ENCODE measurements at places on chromosomes 12 and 14. TPM values are rescaled to one million over a fixed set of nuclear protein-coding genes. Genes with fewer than 3 reads are reported as not detected.

DNA sequence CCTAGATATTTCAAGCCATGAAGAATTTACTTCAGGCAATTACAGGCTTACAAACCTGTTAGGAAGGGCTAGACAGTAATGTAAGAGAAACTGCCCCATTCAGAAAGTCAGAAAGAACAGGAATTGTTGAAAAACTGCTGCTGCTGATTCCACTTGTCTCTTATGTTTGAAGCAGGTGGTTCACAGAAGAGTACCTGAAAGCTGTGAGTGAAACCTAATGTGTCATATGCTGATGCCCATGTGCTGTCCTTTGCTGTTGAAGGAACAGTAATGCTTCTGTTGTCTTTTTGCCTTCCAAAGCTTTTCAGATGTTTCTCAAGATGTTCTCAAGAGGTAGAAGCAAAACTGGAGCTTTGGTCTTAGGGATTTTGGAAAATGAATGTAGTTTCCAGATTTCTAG is 39.0 kb downstream of the MNAT1 start:
- no peak for ATAC-seq

DNA sequence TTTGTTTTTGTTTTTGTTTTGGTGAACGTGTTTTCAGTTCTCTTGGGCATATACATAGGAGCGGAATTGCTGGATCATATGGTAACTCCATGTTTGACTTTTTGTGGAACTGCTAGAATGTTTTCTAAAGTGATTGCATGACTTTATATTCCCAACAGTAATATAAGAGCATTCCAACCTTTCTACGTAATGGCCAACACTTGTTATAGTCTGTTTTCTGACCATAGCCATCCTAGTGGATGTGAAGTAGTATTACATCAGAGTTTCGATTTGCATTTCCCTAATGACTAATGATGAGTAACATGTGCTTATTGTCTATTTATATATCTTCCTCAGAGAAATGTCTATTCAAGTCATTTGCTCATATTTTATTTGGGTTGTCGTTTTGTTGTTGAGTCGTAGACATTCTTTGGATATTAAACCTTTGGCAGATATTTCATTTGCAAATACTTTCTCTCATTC is 268.7 kb downstream of the AEBP2 start:
- peak; percentile 62 for ATAC-seq

DNA sequence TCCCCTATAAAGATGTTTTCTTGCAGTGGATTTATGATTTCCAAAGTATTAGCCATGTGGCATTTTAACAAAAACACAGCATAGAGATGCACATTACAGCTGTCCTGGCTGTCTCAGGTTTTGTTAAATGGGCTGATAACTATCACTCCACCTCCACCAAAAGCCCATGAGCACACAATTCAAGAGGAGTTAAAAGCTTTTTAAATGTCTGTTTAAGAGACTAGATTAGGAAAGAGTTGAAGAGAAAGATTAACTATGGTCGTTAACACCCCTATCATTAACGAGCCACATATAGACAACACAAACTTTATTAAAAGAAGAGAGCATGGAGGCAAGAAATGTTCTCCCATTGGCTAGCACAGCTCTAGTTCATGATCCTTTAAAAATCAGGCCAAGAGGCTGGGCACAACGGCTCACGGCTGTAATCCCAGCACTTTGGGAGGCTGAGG is 14.5 kb downstream of the CBX5 start:
- no peak for ATAC-seq

DNA sequence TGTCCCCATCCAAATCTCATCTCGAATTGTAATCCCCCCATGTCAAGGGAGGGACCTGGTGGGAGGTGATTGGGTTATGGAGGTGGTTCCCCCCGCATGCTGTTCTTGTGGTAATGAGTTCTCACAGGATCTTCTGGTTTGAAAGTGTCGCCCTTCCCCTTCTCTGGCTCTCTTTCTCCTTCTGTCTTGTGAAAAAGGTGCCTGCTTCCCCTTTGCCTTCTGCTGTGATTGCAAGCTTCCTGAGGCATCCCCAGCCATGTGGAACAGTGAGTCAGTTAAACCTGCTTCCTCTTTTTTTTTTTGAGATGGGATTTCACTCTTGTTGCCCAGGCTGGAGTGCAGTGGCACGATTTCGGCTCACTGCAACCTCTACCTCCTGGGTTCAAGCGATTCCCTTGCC is 104.0 kb downstream of the CCDC91 start:
- ATAC-seq: no peak

- no peak for ATAC-seq
Measured at GRCh38 chr12:80170915-80171314, 71.6 kb downstream of the OTOGL start.

- no peak for ATAC-seq
Measured at GRCh38 chr12:46470975-46471374, 98.4 kb upstream of the SLC38A2 start.

GRCh38 chr12:95859947-95860850 is 1.4 kb downstream of the SNRPF start:
- ATAC-seq: no peak

Gene DNAJC22
- 0.16 TPM for total RNA-seq

DNA sequence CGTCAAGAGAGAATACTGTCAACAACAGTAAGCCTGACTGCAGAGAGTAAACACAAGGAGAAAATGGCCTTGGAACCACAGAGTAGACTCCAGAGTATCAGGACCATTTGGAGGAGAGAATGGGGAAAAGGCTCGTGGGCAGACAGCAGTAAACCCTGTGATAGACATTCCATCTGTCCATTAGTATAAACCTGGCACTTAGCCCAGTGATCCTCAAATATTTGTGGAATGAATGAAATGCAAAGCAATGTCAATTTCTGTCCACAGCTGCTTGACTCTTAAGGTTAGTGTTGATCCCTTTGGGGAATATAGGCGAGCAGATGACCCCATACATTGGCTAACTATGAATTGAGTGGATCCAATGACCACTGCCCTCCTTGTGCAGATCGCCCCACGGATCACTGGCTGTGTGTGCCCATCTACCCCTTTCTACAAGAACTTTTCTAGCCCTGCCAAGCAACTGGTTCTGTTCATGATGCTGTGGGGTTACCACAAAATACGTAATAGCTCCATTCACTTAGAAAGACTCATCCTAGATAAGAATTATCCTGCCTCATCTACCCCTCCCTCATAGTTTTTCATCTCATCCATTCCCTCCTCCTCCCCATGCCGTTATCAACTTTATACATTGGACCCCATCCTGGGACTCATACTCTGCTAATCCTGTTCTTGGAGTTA is 846.8 kb downstream of the NRXN3 start:
- ATAC-seq: no peak

DNA sequence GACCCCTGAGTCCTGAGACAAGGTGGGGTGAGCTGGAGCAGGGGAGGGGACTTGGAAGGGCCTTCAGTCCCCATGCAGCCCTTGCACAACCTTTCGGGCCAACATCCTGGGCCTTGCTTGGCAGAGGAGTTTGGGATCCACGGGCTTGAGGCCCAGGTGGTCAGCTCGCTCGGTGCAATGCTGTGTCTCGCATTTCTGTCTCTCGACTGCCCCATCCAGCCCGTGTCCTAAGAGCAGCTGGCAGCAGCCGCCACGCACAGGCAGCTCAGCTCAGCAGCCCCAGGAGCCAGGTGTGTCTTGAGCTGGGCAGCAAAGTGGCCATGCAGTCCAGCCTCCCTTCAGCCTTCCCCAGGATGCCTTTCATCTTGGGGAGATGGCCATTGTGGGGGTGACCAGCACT is 10.8 kb downstream of the PACS2 start:
- no peak for ATAC-seq

Gene TAS2R14
- 0.80 TPM for total RNA-seq

GRCh38 chr14:76123426-76124225 is 28.1 kb upstream of the GPATCH2L start:
- ATAC-seq: no peak

GRCh38 chr14:42469637-42470426 is 863.2 kb downstream of the LRFN5 start:
- no peak for ATAC-seq

Gene MAP1LC3B2
- 2.3 TPM for total RNA-seq

DNA sequence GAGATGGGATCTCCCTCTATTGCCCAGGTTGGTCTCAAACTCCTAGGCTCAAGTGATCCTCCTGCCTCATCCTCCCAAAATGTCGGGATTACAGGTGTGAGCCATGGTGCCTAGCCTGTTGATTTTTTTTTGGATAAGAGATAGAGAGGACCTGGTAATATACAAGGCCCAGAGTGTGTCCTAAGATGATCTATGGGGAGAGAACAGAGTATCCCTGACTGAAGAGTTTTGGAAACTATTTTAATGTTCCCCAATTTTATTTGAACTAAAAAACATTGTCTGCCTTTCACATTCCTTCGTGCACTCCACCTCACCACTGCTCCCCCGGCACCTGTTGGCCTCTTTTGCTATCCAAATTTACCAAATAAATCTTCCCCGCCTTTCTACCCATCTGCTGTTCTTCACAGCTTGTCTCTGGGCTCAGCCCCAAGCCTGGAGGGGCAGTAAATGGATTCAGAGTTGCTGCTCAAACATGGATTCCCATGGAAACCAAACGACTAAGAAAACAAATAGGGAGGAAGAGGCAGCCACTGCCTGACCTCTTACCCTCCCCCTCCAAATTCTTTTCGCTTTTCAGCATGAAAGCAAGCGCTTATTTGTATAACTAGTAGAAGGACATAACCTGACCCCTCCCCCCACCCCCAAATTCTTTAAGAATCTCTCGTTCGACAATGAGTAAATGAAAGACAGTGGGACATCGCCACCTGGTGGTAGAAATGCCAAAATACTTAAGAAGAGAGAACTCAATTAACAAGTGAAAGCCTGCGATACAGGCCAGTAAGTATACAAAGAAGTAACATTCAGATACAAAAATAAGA is 22.6 kb downstream of the OR10G3 start:
- peak; percentile 48 for ATAC-seq

DNA sequence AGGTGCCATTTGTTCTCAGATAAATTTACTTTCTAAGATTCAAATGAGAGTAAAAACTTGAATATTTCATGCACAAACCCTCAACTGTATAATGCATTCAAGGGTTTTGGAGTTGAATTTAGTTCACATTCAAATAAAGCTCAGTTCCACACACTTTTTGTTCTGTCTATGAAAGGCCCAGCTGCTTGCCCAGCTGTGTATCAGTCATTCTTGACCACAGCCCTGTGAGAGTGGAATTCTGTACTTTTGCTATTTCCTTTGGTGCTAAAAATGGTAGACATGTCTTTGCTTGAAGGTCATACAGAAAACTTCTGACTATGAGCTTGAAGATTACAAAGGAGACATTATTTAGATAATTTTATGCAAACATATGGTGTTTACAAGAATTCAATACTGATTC is 110.4 kb downstream of the KCNC2 start:
- ATAC-seq: no peak

GRCh38 chr12:31119192-31119802 is 45.6 kb downstream of the DDX11 start:
- ATAC-seq: peak; percentile 46

Gene TMEM233
- not detected for total RNA-seq

DNA sequence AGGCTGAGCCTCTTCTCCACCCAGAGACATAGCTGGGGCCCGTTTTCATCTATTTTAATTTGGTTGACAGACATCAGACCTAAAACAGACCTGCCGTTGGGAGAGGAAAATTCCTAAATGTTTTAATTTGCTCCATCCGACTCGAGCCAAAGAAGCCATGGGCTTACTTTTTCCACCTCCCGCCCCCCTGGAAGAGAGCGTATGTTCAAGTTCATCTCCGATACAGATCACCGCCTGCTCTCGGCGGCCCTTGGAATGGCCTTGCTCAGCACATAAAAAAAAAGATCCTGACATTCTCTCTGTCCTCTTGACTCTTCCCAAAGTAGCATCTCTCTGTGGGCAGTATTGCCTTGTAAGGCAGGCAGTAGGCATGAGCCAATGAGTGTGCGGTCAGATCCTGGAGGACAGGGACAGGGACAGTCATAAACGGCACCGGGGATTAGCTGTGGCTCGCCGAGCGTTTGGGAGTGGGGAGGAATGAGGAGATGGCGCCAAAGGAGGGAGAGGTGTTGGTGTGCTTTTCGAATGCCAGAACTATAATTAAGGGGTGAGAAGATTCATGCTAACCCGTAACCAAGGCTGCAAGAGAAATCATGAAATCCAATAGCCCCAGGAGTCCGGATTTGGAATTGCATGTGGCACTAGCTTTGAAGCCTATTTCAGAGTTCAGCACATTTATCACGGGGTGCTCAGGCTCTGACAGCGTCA is 47.9 kb upstream of the MEG3 start:
- ATAC-seq: no peak

DNA sequence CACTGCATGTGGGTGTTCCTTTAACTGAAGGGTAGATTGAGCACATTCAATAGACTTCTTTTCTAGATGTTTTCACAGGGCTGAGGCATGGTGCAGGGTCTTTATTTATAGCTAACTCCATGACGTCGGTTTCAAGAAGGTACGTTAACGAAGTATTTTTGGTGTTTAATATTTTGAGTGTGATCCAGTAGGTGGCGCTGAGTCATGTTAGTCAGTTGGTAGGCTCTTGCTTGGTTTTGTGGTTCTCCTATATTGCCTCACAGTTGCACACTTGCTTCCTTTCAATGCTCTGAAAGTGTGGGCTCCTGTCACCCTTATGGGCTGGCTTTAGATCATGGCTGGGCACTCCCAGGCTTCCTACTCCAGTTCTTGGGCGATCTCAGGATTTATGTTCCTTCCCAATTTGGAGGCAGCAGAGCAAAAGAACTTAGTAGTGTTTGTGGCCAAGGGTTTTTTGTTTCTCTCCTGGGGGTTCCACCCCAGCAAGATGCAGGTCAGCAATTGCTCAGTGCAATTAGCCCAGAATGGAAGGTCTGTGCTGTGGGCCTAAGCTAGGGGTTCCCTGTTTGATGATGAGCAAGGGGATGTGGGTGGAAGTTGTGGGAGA is 471.6 kb upstream of the FOXG1 start:
- peak; percentile 39 for ATAC-seq

DNA sequence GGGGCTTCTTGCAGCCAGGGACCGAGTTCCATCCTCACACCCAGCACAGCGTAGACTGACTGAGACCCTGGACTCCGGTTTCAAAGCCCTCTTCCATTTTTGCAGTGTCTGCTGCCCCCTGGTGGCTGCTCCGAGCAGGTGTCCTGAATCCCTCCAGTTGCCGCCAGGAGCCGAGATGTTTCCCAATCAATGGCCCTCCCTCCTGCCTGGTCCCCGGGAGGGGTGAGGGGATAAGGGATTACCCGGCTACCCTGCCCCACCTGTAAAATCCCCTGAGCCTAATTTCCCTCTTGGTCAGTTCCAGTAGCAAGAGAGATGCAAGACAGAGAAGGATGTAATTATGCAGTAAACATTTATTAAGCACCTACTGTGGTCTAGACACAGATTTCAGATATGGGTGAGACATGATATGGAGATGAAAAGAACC is 55.0 kb downstream of the PHETA1 start:
- ATAC-seq: peak; percentile 48

Measured in esophagus mucosa (tissue), 1 donor.